ENCODE measurements at places on chromosomes 5 and 9.

GRCh38 chr9:104330841-104331240 lies 173.2 kb upstream of the OR13F1 start:
- no peak for DNase-seq

GRCh38 chr5:126587551-126588390 lies 7.2 kb downstream of the ALDH7A1 start:
- DNase-seq, result no peak

GRCh38 chr9:91558879-91559278 lies 135.2 kb upstream of the NFIL3 start:
- DNase-seq, result no peak

DNA sequence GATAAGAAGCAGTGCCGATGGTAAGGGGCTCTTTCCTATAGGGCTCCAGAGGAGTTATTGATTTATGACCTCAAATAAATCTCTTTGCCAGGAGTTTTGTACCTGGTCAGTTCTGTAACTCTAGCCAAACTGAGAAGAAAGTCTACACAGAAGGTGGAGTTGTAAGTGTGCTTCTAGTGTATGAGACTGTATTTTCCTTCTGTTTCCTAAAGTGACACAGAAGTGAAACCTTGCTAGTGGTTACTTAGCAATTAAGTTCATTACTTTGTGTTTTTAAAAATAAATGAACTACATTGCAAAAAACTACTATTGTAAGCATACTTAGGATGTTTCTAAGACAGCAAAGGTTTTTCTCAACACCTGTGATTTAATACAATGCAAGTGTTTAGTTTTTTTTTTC lies 48.7 kb upstream of the ACTBL2 start:
- DNase-seq, result no peak

- no peak for DNase-seq
Measured at GRCh38 chr9:134191455-134192209, 27.3 kb upstream of the RNU6ATAC start.

DNA sequence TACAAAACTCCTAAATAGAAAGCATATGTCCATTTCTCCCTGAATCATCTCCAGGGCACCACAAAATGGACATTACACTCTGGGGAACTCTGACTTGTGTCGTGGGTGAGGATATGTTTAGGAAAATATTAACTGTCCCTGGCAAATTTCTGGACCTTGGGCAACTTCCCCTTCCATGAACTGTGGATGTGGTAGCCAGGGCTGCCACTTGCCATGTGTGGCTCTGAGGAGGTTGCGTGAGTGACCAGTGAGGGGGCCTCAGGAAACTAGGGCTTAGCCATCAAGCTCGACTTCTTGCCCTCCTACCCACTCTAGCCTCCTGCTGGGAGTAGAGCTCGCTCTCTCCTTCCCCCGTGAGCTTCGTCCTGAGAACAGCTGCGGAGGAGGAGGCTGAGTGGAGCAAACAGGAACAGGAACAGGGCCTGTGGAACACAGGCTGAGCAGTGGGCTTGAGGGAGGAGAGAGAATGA lies 13.8 kb upstream of the STC2 start:
- no peak for DNase-seq

DNA sequence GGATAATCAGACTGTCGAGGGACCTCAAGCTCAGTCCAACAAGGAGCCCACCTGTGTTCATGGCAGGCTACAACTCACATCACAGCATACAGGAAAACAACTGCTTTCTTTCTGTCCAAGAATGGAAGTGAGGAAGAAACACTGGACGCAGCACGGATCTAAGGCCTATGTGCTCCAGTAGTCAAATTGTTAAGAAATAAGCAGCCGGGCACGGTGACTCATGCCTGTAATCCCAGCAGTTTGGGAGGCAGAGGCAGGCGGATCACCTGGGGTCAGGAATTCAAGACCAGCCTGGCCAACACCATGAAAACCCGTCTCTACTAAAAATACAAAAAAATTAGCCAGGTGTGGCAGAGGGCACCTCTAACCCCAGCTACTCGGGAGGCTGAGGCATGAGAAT lies 427.8 kb downstream of the BNC2 start:
- DNase-seq, result no peak

DNA sequence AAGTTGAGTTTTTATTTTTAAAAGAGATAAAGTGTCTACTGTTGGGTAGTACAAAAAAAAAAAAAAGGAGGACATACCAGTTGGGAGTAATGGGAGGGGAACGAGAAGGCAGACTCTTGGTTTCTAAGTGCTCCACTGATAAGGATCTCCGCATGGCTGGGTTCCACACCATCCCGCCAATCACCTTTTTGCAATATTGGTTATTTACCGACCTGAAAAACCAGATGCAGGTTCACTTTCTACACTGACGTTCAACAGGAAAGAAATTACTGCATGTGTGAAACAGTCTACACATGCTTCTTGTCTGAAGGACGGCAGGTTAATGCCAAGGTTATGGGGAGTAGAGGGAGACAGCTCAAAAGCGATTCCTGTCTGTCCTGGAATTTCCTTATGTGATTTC lies 75.5 kb downstream of the PTPN3 start:
- no peak for DNase-seq

GRCh38 chr5:134125039-134126015 lies 10.8 kb downstream of the TCF7 start:
- no peak for DNase-seq

DNA sequence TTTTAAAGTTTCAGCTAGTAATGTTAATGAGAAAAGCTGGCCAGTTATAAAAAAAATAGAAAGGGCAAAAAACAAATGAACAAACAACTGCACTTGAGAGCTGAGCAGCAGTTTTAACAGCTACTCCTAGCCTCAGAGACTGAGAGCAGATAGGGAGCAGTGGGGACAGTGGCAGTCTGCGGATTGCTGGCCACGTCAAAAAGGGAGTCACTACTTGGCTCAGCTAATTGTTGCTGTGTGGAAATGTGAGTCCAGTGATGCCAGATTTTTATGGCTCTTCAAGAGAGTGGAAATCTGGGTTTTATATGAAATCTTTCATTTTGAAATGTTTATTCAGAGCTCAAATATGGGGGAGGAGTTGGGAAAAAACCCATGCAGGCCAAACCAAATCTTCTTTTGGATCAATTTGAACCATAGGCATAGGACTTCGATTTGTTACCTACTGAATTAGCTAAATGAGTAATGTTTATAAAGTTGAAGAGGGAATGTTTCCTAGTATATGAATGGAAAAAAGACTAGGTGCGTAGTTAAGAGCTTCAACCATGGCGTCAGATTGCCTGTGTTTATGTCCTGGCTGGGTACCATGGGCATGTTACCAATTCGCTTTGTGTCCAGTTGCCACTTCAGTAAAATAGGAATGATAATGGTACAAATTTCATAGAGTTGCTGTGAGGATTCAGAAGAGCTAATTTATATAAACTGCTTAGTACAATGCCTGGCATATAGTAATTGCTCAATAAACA lies 102.1 kb downstream of the PAM start:
- DNase-seq, result no peak

DNA sequence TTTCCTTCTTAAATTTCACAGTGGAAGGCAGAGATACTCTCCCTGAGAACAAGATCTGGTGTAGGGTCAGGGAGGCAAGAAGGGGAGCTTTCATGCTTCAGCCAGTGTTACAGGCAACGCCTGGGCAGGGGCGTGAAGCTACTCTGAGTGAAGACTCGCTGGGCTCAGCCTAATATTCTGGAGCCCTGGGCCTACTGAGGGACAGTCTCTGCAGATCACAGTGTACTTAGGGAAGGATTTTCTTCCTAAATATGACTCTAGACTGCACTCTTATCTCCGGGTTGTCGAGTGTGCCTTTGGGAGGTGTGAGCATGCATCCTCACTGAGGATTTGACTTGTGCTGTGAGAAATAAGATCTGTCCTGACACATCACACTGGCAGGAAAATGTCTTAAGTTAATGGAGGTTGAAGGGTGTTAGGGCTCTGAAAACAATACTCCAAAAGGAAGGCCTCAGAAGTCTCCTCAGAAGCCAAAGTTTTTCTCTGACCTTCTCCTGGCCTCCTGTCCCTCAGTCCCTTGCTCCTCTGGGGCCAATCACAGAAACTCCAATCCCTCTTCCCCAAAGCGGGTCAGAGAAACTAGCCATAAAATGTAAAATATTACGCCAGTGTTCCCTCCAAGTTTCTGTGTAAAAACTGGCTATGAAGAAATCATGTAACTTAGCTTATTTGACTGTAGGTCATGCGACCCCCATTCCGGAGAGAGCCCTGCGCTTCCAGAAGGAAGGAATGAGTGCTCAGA lies 156.8 kb upstream of the TBC1D2 start:
- DNase-seq, result no peak

GRCh38 chr5:163635631-163636030 lies 130.2 kb downstream of the MAT2B start:
- DNase-seq, result no peak

DNA sequence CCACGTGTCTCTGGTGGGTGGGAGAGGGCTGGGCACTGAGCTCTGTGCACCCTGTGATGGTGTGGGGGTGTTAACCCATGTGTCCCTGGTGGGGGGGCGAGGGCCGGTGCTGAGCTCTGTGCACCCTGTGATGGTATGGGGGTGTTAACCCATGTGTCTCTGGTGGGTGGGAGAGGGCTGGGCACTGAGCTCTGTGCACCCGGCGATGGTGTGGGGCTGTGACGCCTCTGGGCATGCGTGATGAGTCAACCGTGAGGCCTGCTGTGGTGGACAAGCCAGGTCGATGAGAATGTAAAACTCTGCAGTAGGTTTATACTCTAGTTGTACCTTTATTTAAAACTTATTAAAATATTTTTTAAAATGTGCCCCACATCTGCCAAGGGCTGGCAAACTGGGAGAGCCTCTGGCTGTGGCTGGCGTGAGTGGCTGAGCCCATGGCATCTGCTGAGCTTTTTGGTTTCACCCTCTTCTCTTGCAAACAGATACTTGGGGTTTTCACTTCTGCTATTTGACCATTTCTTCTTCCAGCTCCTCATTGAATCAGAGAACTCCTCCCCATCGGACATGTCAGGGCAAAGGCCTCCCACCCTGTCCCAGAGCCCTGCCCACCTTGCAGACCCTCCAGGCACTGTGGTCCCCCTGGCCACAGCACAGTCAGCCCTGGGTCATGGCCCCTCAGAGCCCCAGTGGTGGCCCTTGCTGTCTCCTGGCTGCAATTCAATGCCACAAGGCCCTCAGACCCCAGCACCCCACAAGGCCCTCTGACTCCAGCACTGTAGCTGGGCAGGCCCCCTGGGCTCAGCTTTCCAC lies 18.5 kb upstream of the EXOC3 start:
- DNase-seq, result no peak

DNA sequence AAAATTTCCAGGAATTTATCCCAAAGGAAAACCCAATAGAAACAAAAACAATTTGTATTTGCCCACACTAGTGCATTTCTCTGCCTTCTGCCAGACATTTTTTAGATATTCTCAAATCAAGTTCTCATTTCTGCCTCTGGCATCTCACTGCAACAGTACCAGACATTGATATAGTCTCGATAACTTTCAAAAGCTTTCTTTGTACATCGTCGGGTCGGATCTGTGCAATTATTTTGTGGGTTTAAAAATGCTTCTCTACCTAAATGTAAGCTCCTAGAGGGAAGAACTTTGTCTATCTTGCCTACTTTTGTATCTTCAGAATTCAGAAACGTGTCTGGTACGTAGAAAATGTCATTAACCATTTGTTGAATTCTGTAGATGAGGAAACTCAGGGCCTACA lies 125.5 kb upstream of the LIFR start:
- no peak for DNase-seq

- no peak for DNase-seq
Measured at GRCh38 chr9:126217250-126217653, 109.4 kb upstream of the MVB12B start.

GRCh38 chr9:118736406-118736805 lies 632.8 kb downstream of the BRINP1 start:
- no peak for DNase-seq

DNA sequence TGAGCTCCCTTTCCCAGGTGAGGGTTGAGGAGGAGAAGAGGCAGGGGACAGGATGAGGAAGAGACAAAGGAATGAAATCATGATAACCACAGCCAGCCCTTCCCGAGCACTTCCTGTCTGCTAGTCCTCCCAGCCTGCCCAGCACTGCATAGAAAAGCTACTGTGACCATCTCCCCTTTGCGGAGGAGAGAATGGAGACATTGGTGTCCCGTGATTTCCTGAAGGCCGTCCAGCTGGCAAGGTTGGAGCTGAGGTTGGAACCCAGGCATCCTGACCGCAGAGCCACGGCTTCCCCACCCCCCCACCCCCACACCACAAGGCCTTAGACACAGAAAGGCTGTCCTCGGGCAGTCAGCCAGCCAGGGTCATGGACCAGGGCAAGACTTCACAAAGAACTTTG lies 131.1 kb upstream of the ICE1 start:
- no peak for DNase-seq
